ENCODE measurements at places on chromosomes 2 and 18.

GRCh38 chr2:28636491-28636890 is 115.1 kb upstream of the PPP1CB start:
- DNase-seq, result no peak

DNA sequence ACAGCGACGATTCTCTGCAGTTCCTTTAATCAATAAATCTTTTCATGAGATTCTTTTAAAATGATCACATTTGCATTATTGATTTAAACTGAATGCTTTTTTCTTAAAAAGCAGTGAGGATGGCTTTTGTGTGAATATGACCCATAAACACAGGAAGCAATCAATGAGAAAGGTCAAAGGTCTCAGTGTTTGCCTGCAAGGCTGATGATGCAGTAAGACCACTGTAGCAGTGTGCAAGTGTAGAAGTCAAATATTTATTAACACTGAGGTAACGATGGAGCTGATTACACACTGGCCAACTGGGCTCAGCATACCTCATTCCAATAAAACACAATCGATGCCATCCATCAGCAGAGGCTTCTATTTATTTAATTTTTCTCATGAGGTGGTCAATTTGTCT is 633.5 kb downstream of the DCDC2C start:
- no peak for DNase-seq

- DNase-seq, result no peak
These were observed 196.9 kb downstream of the INO80D start for GRCh38 chr2:205889114-205889513.

- no peak for DNase-seq
These were observed 716.4 kb upstream of the CHAC2 start for GRCh38 chr2:53051157-53051556.

- DNase-seq, result no peak
These were observed 1.5 kb downstream of the ACSL3 start for GRCh38 chr2:222862106-222862908.

DNA sequence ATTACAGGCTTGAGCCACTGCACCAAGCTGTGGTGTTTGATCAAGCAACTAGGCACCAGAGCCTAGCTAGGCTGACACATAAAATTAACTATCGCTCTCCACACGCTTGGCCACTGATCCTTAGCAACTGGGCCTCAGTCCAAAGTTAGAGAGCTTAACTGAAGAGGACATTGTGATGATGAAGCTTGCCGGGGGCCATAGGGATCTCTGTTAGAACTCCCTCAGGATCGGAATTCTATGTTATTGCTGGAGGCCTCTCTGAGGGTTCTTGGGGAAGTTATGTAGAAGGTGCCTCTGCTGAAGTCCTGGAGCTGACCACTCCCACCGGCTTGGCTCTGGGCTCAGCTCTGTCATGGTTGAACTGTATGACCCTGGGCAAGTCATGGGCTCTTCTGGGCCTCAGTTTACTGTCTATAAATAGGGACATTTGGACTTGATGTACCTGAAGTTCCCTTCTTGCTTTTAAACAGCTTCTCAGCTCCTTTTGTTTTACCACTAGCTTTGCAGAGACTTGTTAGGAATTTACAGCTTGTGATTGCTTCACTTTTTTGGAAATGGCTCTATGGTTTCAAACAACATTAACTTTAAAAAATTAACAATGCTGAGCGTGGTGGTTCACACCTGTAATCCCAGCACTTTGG is 44.1 kb downstream of the GATA6 start:
- no peak for DNase-seq

DNA sequence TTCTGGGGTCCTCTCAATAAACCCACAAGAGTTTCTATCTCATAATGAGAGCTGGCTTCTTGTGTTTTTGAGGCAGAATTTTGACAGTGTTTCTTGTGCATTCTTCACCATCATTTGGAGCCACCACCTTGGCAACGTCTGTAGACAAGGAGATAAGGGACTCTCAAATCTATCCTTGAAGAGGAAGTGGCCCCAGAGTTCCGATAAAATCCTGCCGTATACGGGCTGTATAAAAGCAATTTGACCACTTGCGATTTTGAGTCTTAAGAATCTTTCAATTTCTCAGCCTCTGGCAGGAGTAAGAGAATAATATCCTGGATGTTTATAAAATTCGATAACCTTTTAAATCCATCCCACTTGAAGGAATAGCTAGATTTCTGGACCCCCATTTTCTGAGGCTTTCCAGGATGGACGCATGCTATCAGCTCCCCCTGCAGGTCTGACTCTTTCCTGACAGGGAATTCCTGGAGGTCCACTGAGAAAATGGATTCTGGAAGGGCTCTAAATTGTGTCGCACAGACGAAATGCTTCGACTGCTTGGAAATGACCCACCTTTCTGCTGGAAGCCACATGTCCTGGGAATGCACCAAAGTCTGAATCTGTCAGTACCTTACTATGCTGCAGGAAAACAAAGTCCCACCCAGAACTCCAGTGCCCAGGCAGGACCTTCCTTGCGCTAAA is 54.1 kb downstream of the E2F6 start:
- peak; percentile 20 for DNase-seq

- no peak for DNase-seq
These were observed 237.5 kb downstream of the KLHL29 start for GRCh38 chr2:23622466-23622865.

GRCh38 chr2:134200036-134200618 is 53.7 kb upstream of the MGAT5 start:
- no peak for DNase-seq

Data from SK-N-MC (cell line).